ENCODE measurements at places on chromosomes 11 and 22.

GRCh38 chr11:119316016-119316728, 758 bp downstream of the MCAM start:
- DNase-seq, result no peak

GRCh38 chr11:88579466-88579865, 241.9 kb upstream of the CTSC start:
- DNase-seq, result no peak

DNA sequence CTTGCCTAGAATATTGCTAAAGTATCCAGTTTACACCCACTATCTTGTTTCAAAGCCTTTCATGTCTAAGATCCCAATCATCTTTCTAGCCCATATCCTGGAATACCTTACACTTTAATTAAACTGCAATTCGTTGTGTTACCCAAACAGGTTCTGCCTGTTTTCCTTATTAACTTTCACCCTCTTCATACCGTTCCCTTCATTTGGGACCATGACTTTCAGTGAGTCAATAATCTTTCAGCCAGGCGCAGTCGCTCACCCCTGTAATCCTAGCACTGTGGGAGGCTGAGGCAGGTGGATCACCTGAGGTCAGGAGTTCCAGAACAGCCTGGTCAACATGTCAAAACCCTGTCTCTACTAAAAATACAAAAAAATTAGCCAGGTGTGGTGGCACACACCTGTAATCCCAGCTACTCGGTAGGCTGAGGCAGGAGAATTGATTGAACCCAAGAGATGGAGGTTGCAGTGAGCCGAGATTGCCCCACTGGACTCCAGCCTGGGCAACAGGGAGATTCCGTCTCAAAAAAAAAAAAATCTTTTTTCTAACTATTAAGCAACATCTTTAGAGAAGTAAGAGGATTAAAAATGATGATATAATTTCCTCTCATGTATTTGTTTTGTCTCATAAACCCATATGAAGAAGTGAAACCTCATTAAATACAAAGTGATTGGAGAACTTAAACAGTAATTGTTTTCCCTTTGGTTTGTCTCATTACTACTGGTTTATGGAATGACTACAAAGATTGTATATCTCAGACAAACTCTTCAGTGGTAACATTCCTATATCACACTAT, 20.7 kb downstream of the DMC1 start:
- DNase-seq, result no peak

GRCh38 chr11:17596310-17596669, 49.2 kb downstream of the OTOG start:
- DNase-seq, result no peak
